ENCODE measurements at places on chromosomes 4 and X.
A peak's percentile ranks its signal among the peaks of the same experiment; 100 is the strongest.

DNA sequence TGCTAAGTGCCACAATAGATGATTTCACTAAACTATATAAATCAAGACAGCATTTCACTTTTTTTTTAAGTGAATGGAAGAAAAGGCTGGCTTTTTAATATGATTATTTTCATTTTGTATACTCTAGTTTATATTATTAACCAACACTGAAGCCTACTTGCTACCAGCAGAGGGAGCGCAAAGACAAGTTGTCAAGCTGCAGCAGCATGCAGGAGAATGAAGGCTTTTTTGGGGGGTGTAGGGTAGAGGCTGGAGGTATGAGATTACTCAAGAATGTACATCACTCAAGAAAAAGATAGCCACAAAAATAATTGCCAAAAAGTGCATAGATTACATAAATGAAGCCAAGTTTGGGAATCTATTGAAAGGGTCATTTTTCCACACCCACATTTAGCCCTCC lies 519.5 kb downstream of the FGF13 start:
- DNase-seq, result peak; percentile 21

DNA sequence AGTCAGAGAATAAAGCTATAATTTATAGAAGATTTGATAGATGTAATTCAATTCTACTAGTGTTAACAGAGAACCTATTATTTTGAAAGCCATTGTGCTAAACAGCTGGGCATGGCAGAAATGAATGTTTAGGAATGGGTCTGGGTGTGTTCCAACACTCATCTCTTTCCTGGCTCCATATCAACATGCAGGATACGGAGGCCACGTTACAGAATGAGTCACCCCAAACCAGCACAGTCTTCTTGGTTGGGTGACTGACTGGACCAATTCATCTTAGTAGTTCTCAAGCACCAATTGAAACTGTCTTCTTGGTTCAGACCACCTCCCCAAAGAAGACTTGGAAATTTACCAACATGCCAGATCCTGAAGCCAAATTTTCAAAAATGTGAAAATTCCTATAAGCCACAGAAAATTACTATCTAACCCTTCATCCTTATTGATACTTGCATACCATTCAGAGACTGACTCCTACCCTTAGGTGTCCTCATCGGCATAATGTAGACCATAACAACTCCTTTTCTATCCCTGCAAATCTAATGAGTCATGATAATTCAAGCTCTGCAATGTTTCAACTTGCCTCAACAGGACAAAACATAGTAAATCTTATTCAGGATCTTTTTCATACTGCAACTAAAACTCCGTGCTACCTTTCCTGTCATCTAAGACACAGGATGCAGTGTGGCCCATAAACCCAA lies 52.0 kb upstream of the ATOH1 start:
- no peak for DNase-seq

DNA sequence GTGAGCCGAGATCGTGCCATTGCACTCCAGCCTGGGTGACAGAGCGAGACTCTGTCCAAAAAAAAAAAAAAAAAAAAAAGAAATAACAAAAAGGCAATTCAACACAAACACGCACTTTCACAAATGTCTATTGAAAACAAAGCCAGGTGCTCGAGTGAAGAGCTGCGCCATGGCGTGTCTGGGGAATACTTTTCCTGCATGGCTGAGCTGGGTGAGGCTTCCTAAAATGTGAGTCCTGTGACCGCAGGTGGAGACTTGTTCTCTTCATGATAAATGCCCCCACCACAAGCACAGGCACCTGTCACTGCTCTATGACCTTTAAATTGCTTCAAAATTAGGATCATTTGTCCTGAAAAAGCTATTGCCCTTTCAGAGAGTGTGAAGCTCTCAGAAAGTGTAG lies 4.0 kb upstream of the ABLIM2 start:
- no peak for DNase-seq

GRCh38 chrX:48045410-48046311 lies 25.8 kb downstream of the ZNF630 start:
- DNase-seq, result no peak

DNA sequence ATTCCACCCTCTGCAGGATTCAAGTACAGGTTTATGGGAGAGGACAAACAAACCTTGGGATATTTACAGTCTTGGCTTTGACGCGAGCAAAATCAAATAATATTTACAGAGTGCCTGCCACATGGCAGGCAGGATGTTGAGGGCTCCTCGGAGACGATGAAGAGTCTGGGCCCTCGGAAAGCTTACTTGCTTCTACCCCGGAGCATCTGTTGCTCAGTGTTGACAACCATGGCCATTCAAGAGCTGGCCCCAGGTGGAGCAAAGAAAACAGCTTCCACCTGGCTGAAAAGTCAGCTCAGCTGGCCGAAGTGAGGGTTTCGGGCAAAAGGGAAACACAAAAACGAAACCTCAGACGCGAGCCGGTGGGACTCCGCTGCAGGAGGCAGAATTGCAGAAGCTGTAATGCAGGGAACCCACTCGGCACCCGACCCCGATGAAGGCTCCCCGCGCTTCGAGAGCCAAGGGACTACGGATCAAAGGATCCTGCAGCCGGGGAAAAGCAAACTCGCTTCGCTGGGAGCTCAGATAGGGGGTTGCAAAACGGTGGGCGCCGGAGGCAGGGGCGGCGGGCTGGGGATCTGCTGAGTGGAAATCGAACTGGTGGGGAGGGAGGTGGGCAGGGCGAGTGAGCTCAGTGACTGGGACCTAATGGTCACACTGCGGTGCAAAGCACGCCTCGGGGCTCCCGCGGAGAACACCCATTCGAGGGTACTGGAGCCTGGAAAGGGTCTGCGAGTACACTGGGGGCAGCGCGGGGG lies 805 bp downstream of the ATP8A1 start:
- DNase-seq, result peak; percentile 85

DNA sequence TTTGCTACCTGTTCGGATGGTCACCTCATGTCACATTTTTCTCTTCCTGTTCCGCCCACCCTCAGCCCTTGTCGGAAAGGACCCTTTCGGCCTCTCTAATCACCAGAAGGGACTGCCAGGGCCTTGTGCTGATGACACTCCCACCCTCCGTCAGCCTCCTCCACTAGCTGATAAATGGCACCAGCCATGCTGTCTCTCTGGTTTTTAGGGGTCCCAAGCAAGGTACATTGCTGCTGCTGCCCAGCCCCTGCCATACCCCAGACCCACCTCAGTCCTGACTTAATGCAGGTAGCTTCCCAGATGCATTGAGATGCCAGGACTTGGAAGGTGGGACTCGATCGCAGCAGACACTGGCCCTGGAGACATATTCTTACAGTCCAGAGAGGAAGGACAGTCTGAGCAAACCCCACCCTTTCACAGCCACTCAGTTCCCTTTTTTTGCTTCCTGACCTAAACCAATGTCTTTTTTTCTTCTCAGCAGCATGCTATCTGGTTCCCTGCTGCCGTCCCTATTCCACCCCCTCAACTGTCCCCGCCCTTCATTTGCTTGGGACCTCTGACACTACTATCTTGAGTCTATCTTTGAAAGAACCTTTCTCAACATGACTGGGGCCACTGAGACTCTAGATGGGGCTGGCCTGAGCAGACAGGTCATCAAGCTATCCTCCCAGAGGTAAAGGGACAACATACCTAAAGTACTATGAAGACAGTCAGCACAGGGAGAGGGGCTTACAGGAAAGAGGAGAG lies at the start of gene BTK:
BTK (minus strand) TSS at position 397 of the 747 bp plus-strand sequence. CDS start 10,907 bp downstream, outside the sequence.
- no peak for DNase-seq

DNA sequence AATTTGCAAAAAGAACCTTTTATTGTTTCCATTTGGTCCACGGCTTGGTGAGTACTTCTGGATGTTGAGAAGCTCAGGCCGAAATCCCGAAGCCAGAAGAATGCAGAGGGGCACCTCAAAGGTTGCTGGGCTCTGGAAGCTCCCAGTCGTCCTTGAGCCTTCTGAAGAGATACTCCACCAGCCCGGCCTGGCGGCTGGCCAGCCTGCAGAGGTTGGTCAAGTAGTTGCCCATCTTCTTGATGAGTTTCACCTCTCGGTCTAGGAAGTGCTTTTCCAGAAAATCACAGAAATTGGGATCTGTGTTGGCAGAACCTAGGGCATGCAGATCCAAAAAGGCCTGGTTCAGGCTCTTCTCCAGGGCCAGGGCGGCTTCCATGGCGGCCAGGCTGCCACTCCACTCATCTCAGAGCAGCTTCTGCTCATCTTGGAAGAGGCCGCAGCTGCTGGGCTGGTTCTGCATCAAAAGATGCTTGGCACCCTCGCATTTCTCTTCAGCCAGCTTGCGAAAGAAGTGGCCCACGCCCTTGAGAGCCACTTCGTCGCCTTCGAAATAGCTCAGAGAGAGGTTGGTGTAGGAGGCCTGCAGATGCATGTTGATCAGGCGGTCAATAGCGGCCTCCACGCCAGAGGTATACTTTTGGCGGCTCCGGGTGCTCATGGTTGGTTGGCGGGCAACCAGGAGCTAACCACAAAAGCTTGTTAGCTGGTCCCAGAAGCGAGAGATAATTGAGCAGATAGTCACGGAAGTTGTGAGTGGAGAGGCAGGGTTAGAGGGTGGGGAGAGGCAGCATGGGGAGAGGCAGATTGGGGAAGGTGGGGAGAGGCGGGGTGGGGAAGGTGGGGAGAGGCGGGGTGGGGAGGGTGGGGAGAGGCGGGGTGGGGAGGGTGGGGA lies 76.5 kb upstream of the TSPAN7 start:
- DNase-seq, result no peak

DNA sequence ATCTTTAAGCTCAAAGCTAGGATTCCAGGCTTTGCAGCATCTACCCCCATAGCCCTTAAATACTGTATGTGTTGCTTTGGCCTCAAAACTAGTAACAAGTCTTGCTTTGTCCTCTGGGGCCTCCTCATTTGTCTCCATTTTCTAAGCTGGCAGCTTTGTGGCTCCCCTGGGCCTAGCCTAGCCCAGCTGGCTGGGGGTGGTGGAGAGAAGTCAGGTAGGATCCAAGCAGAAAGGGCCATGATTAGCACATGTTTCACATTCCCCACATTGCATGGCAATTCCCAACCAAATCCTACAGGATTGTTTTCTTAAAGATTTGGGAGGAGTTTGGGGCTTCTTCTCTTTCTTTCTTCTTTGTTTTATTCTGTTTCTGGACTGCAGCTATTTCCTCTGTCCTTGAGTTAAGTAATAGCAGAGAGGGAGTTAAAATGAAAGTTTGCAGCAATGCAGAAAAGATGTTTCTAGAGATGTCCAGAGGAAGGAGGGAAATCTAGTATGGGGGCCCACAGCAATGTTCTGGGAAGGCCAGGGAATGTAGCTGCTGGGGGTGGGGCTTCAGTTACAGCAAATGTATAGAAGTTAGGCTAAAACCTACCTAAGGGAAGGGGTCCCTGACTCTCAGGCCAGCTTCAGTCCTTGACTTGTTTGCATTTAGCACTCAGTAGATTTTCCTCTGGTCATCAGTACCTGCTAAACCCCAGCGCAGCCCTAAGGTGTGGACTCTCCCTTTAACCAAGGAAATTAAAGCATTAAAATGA lies 92.1 kb downstream of the SHROOM4 start:
- no peak for DNase-seq
